ENCODE measurements at places on chromosomes 4 and X.

- DNase-seq: no peak
Measured at GRCh38 chr4:16248605-16249004, 22.3 kb upstream of the TAPT1 start.

GRCh38 chrX:10115082-10115481, 41.7 kb upstream of the CLCN4 start:
- no peak for DNase-seq

GRCh38 chr4:174697202-174697601, 131.8 kb downstream of the GLRA3 start:
- DNase-seq: no peak

- DNase-seq: no peak
Measured at GRCh38 chr4:62495032-62495431, 1294.9 kb downstream of the ADGRL3 start.

DNA sequence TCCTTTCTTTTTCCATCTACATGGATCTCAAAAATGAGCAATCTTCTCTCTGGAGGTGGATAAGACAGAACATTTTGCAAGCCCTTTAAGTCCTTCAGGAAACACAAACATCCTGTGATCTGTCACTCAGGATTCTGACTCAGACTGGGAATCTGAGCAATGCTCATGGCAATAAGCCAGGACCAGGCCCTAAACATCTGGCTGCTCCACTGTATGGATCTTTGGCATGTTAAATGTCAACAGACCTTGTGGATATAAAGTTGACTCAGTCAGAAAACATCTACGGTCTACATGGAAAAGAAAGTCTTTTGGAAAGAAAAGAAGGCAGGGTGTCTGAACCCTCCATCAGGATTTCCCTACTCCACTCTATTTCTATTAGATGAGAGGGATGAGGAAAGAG, 17.8 kb upstream of the CHIC2 start:
- DNase-seq: no peak

- peak; percentile 36 for DNase-seq
Measured at GRCh38 chr4:113524096-113524495, 237.4 kb downstream of the CAMK2D start.

- no peak for DNase-seq
Measured at GRCh38 chr4:59535541-59535940, 1664.6 kb upstream of the ADGRL3 start.

DNA sequence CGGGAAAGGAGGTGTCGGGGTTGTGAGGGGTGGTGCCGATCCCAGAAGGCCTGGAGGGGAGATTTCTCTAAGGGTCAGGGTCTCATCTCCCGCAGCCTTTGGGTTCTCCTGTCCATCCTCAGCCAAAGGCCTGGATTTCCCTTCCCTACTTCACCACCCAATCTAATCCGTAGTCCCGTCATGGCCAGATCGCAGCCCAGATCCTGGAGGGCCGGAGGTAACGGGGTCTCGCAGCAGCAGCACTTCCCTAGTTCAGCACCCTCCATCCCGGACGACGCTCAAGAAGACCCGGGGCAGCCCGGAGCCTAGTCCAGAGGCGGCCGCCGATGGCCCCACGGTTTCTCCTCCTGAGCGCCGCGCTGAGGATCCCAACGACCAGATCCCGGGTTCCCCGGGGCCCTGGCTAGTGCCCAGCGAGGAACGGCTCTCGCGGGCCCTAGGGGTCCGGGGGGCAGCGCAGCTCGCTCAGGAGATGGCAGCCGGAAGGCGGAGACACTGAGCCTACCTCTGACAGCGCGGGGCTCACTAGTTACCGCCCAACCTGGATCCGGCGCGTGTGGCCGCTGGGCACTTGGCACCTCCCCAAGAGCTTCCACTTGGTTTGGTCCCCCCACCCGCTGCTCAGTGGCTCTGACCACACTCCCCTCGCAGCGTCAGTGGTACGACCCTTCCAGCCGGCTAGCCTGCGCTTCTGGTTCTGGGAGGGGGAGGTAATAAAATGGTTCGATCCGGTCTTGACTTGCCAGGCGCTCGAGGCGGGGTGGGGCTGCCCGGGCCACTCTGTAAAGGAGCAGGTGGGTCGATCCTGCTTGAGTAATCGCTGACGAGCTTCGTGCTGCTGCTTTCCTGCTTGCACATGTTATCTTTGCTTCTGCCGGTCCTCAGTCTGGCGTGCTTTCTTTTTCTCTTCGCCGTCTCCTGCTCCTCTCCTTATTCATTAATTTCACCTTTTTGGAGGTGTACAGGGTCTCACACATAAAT, 3.6 kb downstream of the MAGIX start:
- no peak for DNase-seq

All from GM13976 (cell line).